ENCODE measurements at places on chromosomes 5 and 9.

GRCh38 chr9:97675655-97676054 is 21.5 kb downstream of the XPA start:
- DNase-seq = no peak

DNA sequence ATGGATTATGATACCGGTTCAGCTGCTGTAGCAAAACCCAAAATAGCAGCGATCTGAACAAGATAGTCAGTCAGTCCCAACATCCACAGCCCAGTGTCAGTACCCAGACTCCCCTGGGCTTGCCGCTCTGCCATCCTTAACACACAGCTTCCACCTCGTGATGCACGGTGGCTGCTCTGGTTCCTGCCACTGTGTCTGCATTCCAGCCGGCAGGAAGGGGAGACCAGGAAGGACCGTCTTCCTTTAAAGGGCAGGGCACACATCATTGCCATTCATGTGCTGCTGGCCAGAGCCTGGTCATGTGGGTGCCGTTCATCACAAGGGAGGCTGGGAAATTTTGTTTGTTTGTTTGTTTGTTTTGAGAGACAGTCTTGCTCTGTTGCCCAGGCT is 131.0 kb upstream of the IER5L start:
- no peak for DNase-seq

DNA sequence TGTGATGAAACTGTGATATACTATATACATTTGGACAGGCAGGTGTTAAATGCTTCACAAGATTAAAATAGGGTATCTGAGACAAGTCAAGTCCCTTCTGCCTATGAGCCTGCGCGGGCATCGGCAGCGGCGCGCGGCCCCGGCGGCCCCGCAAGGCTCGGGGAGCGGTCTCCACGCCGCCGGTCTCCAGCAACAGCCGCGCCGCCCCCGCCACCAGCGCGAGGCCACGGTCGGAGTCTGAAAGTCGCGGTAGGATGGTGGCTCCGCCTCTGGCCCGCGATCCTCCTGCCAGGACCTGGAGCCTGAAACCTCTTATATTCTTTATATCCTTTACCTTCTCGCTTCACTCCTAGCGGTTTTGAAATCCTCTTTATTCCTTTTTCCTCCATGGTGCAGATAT is 99.4 kb downstream of the INSL6 start:
- DNase-seq = no peak

DNA sequence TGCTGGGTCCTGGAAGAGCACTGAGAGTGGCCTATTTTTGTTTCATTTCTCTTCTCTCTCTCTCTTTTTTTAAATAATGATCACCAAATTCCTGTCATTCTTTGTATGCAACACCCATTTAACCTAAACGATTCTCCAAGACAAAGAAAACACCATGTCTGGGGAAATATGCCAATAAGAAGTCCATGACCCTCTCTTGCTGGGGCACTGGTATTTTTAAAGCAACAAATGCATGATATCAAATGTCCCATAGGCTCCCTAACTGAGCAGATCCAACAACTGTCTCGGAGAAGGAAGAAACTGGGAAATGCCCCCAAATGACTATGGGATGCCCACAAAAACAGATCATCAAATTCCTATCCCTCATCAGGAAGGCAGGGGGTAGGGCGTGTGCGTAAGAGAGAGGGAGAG is 567.4 kb downstream of the CCDC171 start:
- peak; percentile 73 for DNase-seq

DNA sequence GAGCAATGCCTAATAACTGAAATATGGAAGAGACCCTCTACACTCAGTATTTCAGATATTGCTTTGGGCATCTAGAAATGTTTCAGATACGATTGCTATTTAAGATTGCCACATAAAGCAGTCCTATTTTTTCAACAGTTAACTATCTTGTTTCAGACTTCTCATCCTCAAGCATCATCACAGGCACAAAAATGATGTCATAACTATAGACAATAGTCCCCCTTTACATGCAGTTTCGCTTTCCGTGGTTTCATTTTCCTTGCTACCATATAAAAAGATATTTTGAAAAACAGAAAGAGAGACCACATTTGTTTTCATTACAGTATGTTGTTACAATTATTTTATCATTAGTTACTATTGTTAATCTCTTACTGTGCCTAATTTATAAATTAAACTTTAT is 347.4 kb downstream of the NDUFS4 start:
- no peak for DNase-seq
